ENCODE measurements at places on chromosomes 2 and 18.

DNA sequence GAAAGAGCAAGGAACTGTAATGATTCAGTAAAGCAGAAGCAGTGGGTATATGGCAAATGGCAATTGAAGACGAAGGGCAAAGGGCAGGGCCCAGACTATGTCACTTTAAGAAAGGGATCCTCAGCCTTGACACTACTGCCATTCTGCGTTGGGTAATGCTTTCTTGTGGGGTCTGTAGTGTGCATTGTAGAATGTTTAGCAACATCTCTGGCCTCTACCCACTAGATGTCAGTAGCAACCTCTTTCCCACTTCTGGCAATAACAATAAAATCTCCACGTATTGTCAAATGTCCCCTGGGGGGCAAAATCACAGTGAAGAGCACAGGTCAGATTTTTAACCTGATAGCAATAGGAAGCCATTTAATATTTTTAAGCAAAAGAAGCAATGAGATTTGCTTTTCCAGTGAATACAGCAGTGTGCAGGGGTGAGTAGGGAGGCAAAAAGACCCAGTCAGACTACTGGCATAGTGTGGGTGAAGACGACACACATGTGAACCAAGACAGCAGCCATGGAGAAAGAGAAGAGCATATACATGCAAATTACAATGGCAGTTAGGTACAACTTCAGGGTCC, 209.5 kb downstream of the DYM start:
- no peak for DNase-seq

GRCh38 chr2:181876614-181877063, 14.9 kb upstream of the ITPRID2 start:
- DNase-seq, result no peak

GRCh38 chr2:174503161-174503809, 16.5 kb upstream of the GPR155 start:
- DNase-seq, result no peak

DNA sequence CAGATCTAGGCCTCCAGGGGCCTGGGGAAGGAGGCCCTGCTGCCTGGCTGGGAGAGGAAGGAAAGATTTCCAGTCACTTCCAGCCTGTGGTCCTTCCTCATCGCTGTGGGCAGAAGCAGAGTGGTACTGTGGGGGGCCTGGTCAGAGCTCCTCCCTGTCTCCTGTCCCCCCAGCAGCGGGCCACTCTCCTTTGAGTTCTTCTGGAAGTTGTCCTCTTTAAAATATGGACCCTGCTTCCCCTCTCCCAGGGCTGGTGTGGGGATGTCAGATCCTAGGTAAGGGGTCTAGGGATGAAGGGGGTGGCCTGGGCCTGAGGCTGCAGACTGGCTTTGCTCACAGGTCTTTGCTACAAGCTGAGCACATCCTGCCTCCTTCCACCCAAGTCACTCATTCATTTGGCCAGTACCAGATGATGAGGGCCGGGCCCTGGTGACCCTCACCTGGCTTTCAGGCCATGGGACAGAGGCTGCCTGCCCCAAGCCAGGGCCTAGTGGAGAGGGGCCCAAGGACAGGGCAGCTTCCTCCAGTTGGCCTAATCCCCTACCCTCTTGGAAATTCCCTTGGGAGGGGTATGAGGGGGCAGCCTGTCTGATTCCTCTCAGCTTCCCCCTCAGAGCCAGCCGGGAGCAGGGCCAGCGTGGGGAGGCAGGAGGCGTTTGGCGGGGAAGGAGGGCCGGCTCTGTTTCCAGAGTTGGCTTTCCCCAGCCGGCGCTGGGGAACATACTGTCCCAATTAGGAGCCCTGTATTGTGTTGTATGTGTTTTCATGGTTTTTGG, 231.9 kb downstream of the DYSF start:
- no peak for DNase-seq

DNA sequence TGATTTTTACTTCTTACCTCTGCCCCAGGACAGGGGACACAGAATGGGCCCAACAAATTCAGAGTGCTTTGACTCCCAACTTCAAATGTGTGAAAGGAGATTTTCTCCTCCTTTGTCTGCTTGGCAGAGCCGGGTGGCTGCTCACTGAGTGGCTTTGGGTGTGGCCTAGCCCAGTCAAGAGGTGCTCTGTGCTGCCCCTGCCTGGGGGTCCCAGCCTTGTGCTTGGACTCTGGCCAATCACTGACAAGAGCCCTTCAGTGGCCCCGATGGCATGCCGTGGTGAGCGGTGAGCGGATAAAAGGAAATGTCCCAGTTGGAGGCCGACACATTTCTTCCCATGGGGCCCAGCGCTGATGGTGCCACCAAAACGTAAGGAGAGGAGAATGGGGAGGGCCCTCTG, 259.2 kb downstream of the CELF4 start:
- no peak for DNase-seq

GRCh38 chr18:79912994-79913831, 38.2 kb downstream of the SLC66A2 start:
- no peak for DNase-seq

- DNase-seq, result no peak
These were observed 42.5 kb downstream of the KIAA2012 start for GRCh38 chr2:202115479-202115971.

- DNase-seq, result no peak
These were observed 179.7 kb upstream of the SETBP1 start for GRCh38 chr18:44500808-44501610.

- no peak for DNase-seq
These were observed at the start of gene DSC2 for GRCh38 chr18:31102025-31102684. DSC2 (minus strand) TSS chr18:31102421; CDS start chr18:31101971, 450 bp downstream.

DNA sequence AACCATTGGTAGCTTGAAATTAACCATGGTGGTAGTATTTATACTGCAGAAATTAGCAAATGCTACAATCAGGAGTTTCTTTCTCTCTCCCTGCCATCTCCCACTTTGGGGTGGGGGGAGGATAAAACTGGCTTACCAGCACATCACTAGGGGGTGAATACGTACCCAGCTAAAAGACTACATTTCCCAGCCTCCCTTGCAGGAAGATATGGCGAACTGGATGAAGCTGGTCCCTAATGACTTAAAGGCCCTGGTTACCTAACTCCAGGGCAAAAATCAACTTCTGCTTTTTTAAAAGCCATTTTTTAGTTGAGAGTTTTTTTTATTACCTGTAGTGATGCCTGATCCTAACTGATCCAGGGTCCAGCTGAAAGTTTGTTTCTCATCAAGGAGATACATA, 70.3 kb upstream of the RAB12 start:
- no peak for DNase-seq

DNA sequence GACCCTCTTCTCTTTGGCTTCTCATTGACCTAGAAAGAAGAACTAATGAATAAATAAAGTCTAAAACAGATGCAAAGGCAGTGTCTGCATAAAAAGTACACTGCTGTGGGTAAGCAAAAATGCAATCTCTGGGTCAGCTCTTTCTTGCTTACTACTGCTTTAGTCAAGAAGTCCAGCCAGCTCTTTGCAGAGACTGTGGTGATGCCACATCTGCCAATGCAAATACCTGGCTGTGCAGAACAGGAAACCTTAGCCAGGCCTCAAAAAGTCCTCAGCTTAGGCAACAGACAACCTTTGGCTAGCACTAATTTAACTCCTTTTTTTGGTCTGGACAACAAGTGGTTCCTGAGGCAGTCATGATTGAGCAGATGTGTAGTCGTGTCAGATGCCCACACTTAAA, 73.6 kb upstream of the RND3 start:
- DNase-seq, result no peak

- no peak for DNase-seq
These were observed 54.2 kb upstream of the TACR1 start for GRCh38 chr2:75253526-75253925.

GRCh38 chr18:70468861-70469547, 180.2 kb downstream of the SOCS6 start:
- DNase-seq, result no peak

DNA sequence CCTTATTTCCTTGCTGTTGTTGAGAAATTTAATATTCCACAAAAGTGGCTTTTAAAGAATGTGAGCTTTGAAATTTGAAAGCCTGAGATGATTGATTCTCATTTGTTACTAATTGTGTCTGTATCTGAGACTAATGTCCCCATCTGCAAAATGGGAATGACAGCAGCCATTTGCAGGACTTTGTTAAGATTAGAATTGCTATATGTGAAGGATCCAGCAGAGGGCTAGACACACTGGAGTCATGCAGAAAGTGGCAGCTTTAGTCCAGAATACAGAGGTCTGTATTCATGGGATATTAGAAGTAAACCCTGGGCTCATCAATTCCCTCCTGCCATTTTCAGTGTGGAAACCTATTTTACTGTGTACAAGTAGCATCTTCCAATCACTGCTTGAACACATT, 296.5 kb upstream of the GYPC start:
- no peak for DNase-seq

GRCh38 chr2:145728511-145728910, 1208.6 kb upstream of the ZEB2 start:
- DNase-seq, result no peak

- no peak for DNase-seq
These were observed 14.0 kb upstream of the ZNF396 start for GRCh38 chr18:35390951-35391700.

DNA sequence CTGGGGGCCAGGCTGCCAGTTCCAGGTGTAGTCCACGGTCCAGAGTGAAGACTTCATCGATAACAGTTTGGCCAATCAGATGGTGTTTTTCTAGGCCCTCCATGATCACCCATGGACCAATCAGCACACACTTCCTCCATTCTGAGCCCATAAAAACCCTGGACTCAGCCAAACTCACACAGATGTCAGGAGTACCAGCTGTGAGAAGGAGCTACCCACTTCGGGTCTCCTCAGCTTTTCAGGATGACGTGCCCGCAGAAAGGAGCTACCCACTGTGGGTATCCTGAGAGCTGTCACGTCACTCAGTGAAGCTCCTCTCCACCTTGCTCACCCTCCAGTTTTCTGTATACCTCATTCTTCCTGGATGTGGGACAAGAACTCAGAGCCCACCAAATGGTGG, 210.0 kb upstream of the RASGRP3 start:
- no peak for DNase-seq

DNA sequence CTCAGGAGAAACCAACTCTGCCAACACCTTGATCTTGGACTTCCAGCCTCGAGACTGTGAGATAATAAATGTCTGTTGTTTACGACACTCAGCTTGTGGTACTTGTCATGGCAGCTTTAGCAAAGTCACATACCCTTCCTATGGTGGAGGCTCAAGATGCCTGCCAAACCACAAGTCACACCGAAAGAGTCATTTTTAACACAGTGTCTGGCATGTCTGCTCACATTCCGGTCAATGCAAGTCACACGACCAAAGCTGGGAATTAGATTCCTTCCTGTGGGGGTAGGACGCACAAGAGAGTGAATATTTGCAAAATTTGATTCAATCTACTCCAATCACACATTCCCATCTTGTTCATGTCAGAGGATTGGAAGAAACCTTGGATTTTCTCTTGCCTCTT, 24.6 kb downstream of the KCNE4 start:
- no peak for DNase-seq

DNA sequence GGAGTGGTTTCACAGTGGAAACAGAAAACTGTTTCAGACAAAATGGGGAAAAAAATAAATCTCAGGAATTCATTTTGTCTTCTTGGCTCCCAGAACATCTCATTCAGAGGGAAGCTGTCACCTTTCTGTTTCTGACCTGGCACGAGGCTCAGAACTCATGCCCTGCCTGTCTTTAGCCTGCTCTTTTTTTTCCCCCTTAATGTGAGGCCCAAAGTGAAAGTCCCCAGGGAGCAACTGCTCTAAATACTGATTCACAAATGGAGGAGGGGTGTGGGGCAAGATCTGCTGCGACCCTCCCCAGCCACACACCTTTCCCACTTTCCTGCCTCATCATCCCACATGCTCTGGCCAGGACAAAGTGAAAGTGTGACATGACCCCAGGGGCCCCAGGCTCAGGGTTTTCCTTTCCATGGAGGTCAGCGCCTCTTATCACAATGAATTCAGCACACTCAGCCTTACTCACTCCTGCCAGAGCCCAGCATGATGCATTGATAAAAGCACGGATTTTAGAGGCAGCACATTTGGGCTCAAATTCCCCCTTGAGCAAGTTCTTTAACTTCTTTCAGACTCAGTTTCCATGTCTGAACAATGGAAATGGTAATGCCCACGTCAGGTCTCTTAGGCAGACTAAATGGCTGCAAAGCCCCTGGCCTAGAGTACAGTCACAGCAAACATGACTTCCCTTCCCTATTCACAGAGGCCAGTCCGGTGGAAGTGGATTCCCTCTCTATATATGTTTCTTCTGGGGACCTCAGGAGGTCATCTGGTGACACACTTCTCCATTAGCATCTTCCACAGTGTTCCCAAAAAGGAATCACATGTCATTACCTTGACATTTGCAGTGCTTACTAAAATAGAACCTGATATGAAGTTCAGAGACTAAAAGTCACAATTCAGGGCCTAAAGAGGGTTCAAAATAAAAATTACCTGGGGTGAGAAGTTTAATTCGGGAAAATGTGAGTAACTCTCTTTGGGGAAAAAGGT, 55.3 kb upstream of the TMEM163 start:
- no peak for DNase-seq

GRCh38 chr2:2740238-2740775, 409.2 kb upstream of the MYT1L start:
- no peak for DNase-seq

- DNase-seq, result no peak
These were observed 250.9 kb downstream of the PIEZO2 start for GRCh38 chr18:10898417-10898974.

GRCh38 chr2:36355151-36355889, at the start of gene CRIM1:
CRIM1 (plus strand) TSS chr2:36355778; CDS start chr2:36356293, 515 bp downstream.
- DNase-seq, result no peak

GRCh38 chr2:101205521-101206479, 46.9 kb upstream of the CNOT11 start:
- no peak for DNase-seq

- DNase-seq, result no peak
These were observed 38.8 kb downstream of the INHBB start for GRCh38 chr2:120384486-120385354.

- DNase-seq, result no peak
These were observed 144.1 kb downstream of the EVA1A start for GRCh38 chr2:75416420-75417342.

DNA sequence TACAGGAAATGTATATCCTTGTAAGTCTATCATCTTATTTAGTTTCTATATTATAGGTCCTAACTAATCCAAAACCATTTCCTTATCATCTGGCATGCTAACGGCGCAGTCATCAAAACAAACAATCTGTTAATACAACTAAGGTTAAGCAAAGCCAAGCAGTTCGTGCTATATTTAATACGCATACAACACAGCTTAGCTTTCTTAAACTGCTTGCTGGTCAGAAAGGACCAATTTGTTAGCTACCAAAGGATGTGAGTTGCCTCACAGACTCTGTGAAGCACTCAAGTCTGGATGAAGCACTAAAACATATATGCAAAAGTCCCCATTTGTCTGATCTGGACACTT, 67.0 kb downstream of the ZEB2 start:
- DNase-seq, result no peak
